Right ventricle myocardium superior (tissue), 1 donor: ENCODE measurements at places on chromosomes 12 and 14. TPM values are rescaled to one million over a fixed set of nuclear protein-coding genes. Genes with fewer than 3 reads are reported as not detected.

DNA sequence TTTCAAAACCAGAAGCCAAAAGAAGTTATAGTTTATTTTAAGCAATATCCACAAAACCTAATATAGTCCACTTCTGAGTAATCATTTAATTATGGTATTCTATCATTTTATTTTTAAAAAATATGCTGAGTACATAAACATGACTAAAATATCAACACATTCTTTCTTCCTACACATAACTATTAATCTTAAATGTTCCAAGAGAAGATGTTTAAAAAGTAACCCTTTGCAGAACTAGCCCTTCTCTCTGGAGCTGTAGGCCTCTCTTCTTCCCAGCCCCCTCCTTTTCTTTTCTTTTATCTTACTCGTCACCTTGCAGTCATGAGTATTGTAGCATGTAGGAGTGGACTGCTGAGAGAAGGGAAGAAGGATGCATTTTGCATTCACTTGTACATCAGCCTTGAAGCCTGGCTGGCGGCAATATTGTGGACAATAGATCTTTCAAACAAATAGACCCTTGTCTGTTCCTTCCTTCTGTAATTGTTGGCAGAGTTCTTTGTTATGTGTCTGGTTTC, 941.9 kb downstream of the NRXN3 start:
- no peak for DNase-seq

DNA sequence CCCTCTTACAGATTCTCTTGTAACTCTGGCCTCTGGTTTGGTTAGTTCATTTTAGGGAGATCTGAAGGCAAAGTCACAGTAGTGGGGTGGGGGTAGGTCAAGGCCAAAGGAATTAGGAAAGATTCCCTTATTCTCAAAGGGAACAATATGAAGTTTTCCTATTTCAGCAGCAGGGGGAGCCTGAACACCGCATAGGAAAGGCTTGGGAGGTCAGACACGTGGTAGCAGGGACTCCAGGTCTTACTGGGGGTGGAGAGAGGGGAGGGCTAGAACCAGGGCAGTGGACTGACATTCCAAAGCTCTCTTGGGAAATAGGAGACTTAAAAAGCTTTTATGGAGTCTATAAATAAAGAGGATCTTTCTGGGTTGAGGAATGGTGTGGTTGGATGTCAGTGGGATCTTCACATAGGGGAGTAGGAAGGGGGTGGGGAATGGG, 1.3 kb downstream of the ZC3H10 start:
- peak; percentile 65 for DNase-seq

DNA sequence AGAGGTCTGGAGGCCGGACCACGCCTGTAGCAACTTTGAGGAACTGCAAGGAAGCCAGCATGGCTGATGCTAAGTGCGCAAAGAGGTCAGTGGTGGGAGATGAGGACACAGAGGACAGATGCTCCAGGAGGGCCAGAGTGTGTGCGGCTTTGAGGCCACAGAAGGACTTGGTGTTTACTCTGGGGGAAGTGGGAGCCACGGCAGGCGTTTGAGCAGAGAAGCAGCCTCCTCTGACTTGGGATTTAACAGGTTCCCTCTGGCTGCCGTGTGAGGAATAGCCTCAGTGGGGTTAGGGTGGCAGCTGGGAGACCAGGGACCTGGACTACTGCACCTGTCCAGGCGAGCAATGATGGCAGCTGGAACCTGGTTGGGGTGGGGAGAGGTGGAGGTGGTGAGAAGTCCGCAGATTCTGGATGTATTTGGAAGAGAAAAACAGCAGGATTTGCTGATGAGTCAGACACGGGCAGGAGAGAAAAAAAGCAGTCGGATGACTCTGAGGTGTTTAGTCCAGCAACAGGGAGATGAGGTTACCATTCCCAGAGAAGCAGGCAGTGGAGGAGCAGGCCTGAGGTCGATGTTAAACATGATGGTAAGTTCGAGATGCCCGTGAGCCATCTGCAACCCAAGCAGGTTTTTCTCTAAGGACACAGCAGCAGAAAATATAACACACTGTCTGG, 143.5 kb downstream of the SCARB1 start:
- no peak for DNase-seq

DNA sequence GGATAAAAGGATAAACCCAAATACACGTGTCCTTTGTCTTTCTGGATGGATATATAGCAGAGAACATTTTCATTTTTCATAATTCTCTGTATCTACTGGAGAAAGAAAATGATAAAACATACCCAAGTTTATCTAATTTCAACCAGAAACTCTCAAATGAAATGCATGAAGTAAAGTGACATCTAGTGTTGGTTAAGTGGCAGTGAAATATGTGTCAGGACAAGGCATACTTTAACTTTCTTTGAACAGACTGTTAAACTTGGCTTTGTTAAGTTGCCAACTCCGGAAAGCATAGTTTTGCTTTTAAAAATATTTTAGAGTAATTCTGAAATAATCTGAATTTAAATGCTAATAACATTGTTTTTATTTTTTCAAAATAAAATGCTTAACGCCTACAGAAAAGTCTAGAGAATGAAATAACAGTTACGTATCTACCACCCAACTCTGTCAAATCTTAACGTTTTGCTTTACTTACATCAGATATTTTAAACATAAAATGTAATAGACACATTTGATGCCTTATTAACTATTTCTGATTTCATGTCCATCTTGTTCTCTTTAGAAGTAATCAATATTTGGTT, 25.2 kb upstream of the NTN4 start:
- no peak for DNase-seq

DNA sequence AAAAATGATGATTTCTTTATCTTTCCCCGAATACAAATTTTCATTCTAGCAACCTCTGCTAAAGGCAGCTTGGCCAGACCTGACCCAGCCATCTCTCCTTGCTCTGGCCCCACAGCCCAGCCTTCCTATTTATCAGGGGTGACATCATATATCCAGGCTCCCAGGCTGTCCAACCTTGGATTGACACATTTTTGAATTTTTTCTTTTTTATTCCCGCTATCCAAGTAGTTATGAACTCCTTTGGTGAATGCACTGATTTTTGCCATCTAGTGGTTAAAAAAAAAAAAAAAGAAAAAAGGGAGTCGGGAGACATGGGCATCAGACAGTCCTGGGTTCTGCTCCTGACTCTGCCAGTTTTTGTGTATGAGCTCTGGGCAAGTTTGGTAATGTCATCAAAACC, 120.5 kb downstream of the PTPN11 start:
- no peak for DNase-seq

GRCh38 chr12:3795066-3795465, 42.2 kb upstream of the CRACR2A start:
- no peak for DNase-seq

- DNase-seq, result peak; percentile 85
Measured at GRCh38 chr12:55728186-55728938, 447 bp downstream of the CD63 start.

INSM2 gene
- not detected for total RNA-seq

KRT82 gene
- total RNA-seq, result not detected

KANSL2 gene
- 17.3 TPM for total RNA-seq

SPRYD4 gene
- 2.9 TPM for total RNA-seq

- no peak for DNase-seq
Measured at GRCh38 chr12:30691122-30691879, 4.4 kb downstream of the IPO8 start.

DNA sequence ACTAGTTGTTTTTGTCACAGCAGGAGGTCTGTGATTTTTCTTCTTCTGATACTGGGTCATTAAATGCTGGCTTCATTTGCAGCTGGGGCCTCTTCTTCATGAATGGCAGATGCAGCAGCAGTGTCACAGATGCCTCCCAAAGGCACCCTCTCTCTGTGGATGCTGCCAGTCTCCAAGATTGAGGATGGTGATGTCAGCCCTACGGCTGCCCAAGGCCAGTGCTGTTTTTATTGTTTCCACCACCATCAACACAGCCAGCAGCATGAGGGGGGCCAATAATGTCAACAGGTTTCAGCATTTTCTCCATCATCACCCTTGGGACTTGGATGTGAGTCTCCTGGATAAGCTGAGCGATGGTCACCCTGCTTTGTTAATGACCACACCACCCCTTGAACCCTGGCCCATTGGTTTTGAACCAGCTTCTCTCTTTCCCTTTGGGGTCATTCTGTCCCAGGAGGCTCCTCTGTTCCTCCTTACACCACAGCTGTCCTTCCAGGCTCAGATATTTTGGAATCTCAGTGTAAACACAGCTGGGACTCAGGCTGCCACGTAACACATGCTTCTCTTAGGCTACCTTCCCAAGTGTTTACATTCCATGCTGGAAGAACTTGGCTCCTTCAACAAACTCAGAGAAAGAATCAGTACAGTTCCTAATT, 151.7 kb upstream of the DDHD1 start:
- DNase-seq, result no peak

- DNase-seq, result no peak
Measured at GRCh38 chr14:99718031-99718810, 34.1 kb downstream of the CYP46A1 start.

SOAT2 gene
- not detected for total RNA-seq

- DNase-seq, result no peak
Measured at GRCh38 chr12:114384739-114385138, 21.2 kb downstream of the TBX5 start.

DNA sequence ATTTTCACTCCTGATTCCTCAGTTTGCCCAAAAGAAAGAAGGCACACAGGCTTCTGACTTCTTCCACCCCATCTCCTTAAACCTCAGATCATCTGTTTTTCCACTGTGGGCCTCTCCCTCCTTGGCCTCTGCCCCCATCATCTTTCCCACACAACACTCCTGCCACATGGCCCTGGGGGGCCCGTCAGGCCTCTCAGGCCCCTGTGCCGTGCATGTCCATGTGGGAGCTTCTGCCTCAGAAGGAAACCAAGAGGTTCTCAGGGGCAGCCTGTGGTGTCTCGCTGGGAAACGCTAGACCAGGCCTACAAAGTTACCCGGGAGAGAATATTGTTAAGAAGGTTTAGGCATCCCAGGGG, 8.0 kb downstream of the KLHL33 start:
- DNase-seq, result no peak

SIX1 gene
- not detected for total RNA-seq

RERGL gene
- 1.2 TPM for total RNA-seq

- peak; percentile 52 for DNase-seq
Measured at GRCh38 chr12:82687021-82688011, 610 bp downstream of the TMTC2 start.

ADAM21 gene
- total RNA-seq, result 0.48 TPM

C12orf56 gene
- not detected for total RNA-seq

- no peak for DNase-seq
Measured at GRCh38 chr14:78508023-78508422, 337.9 kb downstream of the NRXN3 start.

CARMIL3 gene
- total RNA-seq, result 0.08 TPM

GRCh38 chr12:26721800-26722199, 111.2 kb downstream of the ITPR2 start:
- DNase-seq, result no peak

- no peak for DNase-seq
Measured at GRCh38 chr12:127271776-127272175, 995.2 kb upstream of the TMEM132C start.

DNA sequence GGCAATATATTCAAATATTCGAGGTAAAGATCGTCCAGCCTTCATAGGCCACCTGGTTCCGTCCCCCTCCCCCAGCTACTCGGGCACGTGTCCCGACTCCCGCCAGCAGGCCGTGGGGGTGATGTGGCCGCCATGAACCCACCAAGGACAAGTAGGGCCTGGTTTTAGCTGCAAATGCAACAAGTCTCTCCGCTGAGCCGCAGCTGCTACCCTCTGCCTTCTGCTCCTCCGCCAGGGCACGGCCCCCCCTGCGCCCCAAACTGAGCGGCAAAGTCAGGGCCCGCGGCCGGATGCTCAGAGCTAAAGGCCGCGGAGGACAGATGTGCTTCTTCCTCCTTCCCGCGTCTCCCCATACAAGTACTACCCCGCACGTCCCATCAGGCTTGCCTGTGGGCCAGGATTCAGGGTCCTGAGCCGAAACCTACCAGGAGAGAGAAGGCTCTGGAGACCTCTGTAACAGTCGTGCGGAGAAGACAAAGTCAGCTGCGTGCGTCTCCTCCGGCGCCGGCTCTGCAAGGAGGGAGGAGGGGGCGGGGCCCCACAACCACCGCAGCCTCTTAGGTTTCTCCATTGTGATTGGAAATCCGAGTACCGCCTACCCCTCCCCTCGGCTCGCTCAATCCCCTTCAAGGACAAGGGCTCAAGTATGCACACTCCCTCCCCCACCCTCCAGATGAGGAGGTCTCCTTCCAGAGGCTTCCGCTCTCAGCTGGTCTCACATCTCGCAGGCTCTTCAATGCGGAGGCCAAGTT, at the start of gene LDHB:
LDHB (minus strand) TSS at position 517 of the 752 bp plus-strand sequence. CDS start 3,171 bp downstream, outside the sequence.
- peak; percentile 98 for DNase-seq

C12orf50 gene
- 0.11 TPM for total RNA-seq

GRCh38 chr14:101229666-101230065, 326.1 kb upstream of the RTL1 start:
- DNase-seq, result no peak

- DNase-seq, result peak; percentile 34
Measured at GRCh38 chr12:57157588-57158173, 10.3 kb upstream of the LRP1-AS start.

SSPN gene
- 51.5 TPM for total RNA-seq

DNA sequence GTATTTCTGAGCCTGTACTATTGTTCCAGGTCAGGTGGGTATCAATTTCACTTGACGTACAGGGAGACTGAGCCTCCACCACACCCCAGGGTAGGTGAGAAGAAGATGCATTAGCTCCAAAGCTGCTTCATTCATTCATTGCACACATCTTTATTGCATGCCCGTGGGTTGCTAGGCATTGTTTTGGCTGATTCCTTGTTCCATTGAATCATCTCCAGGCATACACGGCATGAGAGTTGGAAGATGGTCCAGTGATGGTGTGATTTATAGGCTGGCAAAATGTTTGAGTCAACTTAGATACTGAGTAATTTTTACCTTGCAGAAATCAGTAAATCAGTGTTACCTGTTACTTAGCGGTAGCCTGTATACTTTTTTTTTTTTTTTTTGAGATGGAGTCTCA, 21.2 kb downstream of the KLC1 start:
- DNase-seq, result no peak

TOGARAM1 gene
- 20.0 TPM for total RNA-seq

C12orf43 gene
- 7.2 TPM for total RNA-seq

DNA sequence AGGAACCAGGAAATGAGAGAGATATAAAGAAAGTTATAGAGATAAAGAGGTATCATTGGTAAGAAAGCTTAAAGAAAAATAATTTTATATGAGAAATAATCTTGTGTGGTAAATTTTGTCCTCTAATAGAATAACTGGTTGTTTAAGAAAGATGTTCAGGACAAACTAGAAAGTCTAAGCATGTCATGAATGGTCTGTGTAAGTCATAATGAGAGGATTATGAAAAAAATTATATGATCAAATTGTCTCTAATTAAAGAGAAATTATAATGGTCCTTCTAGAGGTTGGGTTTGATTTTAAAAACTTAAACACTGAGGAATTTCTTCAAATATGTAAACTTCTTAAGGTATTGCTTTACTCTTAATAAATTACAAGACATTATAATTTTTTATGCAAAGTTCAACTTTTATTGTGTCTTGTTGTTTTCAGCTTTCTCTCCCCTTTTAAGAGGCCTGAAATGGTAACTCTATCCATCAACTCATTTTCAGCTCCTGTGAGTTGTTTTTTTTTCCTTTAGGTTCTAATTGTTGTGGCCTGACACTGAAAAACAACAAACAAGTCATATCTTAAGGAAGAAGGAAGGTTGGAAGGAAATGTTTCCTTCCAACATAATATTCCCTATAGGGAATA, 88.2 kb upstream of the CNOT2 start:
- no peak for DNase-seq

ITGA7 gene
- 437 TPM for total RNA-seq

GRCh38 chr12:1591034-1591433, 3.3 kb downstream of the FBXL14 start:
- DNase-seq, result no peak

- no peak for DNase-seq
Measured at GRCh38 chr14:27390155-27390554, 792.3 kb upstream of the NOVA1 start.

- DNase-seq, result no peak
Measured at GRCh38 chr14:58628406-58628805, 9.4 kb upstream of the DACT1 start.

SELPLG gene
- 4.2 TPM for total RNA-seq

NXPH4 gene
- 0.70 TPM for total RNA-seq
